ENCODE measurements at places on chromosomes 6 and 20. TPM values are rescaled to one million over a fixed set of nuclear protein-coding genes. Genes with fewer than 3 reads are reported as not detected.
A peak's percentile ranks its signal among the peaks of the same experiment; 100 is the strongest.

The ANKRD66 gene
- not detected for polyA plus RNA-seq

The PRL gene
- polyA plus RNA-seq = not detected

The CD40 gene
- polyA plus RNA-seq = 4.4 TPM

The LY6G6F gene
- polyA plus RNA-seq = 0.44 TPM

The SLC23A2 gene
- 25.3 TPM for polyA plus RNA-seq

DNA sequence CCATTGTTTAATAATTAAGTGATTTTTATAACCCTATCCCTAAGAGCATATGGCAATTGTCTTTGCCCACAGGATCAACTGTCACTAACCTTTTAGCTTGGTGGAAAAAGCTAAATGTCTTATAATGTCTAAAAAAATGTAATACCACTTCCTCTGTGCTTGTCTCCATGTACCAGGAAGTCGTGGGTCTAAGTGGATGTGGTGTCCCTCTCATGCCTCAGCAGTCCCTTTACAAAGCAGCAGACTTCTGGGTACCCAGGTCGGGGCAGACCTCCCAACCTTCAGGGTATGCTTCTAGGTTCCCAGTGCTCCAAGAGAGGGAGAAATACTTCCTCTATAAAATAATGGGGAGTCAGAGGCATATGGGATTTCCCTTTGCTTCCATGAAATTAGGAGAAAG is 74.7 kb downstream of the ZHX3 start:
- DNase-seq = no peak

- DNase-seq = no peak
Observed at GRCh38 chr20:53221731-53222130, 249.6 kb downstream of the TSHZ2 start.

- no peak for DNase-seq
Observed at GRCh38 chr6:18668994-18669393, 281.8 kb downstream of the RNF144B start.

DNA sequence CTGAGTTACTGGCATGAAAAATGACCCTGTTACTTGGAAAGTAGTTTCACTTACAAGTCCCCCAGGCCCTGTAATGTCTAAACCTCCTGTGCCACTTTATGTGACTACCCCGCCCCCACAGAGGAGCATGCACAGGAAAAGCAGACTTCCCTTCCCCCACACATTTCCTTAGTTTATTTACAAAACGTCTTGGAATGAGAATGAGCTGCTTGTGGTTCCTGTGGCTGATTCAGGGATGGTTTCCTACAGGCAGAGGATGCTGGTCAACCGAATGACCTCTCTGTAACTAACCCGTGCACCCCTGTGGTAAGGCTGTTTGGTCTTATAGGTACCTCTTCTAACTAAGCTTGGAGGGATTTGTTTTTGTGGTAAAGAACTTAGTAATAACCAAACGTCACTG is 28.5 kb downstream of the RSPO3 start:
- DNase-seq = peak; percentile 40

- DNase-seq = no peak
Observed at GRCh38 chr20:46206025-46206424, 87.9 kb downstream of the CD40 start.

- DNase-seq = no peak
Observed at GRCh38 chr20:25160897-25161296, 34.6 kb upstream of the ENTPD6 start.

DNA sequence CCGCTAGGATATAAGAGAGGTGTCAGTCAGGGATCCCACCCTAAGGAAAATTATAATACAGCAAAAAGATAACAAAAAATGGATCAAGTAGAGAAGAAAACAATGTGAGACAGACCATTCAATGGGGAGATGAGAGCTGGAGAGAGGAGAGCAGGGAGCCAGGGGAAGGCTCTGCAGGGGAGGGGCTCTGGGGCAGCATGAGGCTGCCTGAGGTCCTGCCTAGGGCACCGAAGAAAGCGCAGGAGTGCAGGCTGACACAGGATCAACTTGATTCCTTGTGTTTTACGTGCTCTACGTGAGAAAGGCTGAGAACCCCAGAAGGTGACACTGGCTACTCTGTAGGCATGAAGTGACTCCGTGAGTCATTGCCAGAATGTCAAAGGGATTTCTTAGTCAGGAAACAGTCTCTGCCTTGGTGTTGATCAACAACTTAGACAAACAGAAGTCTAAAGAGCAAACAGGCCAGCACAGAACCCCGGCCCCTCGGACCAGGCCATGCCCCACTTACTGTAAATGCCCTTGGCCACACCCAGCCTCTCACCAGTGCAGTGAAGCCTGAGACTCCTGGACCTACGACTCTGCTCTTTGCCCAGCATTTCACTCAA is 290.1 kb upstream of the PRDM1 start:
- no peak for DNase-seq

- no peak for DNase-seq
Observed at GRCh38 chr20:19368351-19368750, 155.9 kb downstream of the SLC24A3 start.

- no peak for DNase-seq
Observed at GRCh38 chr6:97203343-97203742, 79.7 kb downstream of the MMS22L start.

- no peak for DNase-seq
Observed at GRCh38 chr6:145267076-145267867, 468.0 kb downstream of the EPM2A start.

DNA sequence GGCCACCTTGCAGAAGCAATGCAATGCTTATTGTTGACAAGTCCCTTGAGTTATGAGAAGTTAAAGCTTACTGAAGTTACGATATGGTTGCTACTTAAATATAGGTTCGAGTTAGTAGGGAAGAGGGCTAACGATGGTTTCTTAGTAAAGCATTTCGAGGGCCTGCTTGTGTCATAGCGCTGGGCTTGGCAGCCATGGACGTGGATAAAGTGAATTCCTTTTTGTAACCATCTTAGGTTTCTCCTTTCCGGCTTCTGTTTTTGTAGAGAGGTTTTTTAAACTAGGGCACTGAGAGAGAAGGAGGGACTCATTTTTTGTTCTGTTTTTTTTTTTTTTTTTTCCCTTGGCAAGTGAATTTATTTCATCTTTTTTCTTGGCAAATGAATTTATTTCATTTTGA is 27.6 kb downstream of the TIAM2 start:
- no peak for DNase-seq

DNA sequence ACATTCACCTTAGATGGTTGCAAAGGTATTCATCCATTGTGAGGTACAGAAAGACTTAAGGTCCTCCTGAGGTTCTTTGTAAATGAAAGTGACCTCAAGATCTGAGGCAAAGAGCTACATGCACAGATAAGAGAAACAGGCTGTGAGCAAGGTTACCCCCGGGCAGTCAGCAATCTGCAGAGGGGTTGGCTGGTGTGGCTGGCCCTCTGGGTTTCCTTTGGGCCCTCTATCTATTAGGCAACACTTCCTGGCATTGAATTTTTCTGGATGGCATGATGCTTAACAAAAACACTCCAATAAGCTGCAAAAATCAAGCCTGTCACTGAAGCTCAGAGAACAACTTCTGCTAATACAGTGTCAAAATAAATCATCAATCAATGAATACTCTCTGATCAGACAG is 48.9 kb upstream of the RALGAPA2 start:
- no peak for DNase-seq

DNA sequence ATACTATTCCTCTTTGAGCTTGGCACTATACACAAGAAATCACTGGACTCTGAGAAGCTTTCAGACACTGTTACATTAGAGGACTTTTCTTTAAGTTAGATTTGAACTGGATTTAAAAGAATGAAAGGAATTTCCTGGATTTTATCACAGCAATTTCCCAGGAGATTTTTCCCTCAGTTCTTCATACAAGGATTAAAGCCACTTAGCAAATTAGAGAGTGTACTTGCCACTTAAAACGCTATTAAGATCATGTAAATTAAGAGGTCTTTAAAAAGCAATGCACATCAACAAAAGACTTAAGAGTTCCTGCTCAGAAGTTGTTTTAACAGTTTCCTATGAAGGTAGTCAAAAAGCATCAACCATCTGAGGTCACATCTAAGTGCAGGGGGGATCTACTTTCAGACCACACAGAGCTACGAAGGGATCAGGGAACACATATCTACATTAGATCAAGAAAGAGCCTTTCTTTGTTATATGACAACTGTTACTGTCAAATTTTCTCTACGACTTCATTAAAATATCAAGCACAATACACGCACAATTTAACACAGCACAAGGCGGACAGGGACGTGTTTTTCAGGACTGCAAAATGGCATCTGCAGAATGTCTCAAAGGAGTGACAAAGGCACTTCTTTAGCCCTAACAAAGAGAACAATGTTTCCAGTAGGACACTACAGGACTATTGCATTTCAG is 65.8 kb downstream of the EPB41L2 start:
- DNase-seq = no peak

GRCh38 chr6:35519313-35520015 is 6.8 kb upstream of the TULP1 start:
- DNase-seq = no peak

DNA sequence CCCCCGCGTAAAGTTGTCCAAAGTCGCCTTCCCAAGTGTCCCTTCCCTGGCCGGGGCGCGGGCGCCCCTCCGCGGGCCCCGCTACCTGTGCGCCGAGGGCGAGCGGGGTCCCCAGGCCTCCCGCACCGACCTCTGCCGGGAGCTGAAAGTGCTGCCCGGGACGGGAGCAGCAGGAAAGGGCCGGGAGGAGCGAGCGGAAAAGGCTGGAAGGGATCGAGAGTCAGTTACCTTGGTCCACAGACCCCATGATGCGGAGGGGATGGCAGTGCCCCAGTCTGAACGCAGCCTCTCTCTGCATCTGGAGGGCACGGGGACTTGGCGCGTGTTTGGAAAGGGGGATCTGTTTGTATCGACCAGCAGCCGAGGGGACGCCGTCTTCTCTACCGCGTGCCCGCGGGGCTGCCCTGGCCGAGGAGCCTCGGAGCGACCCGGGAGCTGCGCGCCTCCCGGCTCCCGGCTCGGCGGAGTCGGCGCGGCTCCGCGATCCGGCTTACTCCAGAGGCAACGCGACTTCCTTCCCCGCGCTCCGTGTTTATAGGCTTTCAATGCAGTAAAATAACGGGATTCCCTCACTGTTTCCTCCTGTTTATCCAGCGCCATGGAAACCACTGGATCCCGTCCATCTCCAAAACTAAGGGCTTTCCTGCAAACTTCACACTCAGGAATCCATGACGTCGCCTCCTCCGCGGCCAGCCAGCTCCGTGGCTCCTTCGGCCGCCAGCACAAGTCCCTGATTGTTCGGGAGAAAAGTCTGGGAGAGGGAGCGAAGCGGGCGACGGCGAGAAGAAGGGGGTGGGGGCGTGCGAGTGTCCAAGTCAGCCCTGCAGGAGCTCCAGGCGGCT is 20.0 kb upstream of the NFATC2 start:
- DNase-seq = peak; percentile 88

- DNase-seq = no peak
Observed at GRCh38 chr6:26613689-26614683, 17.2 kb downstream of the ABT1 start.

DNA sequence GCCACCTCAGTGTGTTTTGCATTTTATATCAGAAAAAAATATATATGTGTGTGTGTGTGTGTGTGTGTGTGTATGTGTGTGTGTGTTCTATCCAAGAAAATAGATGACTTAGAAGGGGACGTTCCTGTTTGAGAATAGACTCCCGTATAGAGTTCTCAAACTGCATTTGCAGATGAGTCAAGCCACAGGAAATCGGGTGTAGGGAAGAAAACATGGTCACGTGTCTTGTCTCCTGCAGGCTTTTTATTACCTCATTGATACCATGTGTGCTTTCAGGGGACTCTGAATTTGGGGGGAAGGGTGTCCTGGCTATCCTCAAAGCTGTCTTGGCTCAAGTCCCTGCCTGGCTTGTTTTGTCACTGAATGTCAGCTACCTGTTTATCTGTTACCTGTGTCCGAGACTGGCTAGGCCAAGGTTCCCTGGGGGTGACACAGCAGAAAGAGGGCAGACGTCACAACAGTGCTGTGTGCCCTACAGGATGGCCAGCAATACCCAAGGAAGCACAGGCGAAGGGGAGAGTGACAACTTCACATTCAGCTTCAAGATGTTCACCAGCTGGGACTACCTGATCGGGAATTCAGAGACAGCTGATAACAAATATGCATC is 55.7 kb upstream of the NOP56 start:
- DNase-seq = no peak

DNA sequence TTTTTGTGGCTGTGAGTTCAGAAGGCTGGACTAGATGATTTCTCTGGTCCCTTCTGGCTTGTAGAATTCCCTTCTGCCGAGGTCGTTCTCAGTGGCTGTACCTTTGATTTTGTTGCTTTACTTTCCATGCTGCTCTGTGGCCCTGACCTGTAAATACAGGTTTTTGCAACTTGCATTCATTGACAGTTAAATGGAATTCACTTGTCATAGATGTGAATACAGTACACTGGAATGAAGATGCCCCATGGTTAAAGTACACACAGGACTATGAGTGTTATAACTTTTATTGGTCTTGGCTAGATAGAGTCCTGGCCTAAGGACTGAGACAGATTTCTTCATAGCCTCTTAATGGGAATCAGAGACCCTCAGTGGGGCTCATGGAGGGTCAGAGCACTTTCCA is 12.9 kb upstream of the EFCAB8 start:
- DNase-seq = no peak

GRCh38 chr6:135622081-135622480 is 124.5 kb upstream of the AHI1 start:
- DNase-seq = no peak

DNA sequence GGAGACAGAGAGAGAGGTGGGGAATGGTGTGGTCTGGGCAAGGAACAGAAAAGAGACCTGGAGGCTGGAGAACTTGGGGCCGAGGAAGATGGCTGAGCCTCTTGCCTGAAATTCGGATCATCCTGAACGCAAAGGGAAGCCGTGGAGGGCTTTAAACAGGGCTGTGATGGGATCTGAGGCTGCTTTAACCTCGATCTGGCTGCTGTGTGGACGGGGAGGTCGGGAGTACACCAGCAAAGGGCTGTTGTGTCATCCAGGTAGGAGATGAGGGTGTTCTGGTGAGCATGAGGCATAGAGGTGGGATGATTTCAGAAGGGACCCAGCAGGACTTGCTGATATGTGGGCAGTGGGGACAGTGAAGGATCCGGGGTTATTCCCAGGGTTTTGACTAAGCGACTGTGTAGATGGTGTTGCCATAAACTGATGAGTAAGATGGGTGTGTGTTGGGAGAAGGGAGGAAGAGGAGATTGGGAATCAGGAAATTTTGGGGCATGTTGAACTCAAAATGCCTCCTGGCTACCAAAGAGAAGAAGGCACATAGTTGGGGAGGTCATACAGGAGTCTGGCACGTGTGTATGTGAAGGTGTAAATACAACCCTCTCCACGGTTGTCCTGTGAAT is 158.5 kb downstream of the NFATC2 start:
- DNase-seq = no peak

DNA sequence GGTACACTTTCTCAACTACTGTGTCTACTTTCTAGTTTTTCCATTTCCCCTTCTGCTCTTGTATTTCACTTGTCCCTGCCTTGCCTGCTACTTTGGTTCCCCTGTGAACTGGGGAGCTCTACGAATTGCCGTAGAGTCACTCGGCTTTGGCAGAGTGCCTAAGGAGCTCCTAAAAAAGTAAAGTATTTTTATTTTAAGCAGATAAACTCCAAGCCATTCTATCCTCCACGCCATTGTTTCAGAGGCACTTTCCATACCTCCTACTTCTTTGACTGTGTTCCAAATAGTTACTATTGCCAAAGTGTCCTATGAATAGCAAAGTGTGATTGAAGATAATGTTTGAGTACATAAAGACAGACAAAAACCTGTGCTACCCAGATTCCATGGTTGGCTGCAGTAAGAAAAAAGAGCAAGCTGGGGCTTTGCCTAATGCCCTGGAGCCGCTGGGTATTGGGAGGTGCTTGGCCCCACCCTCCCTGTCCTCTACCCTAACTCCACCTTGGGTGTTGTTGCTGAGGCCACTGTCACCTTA is 5.1 kb upstream of the MBOAT1 start:
- DNase-seq = no peak

- DNase-seq = no peak
Observed at GRCh38 chr6:28212510-28213212, 12.4 kb upstream of the ZSCAN9 start.
